ENCODE measurements at places on chromosomes 7 and 10.

DNA sequence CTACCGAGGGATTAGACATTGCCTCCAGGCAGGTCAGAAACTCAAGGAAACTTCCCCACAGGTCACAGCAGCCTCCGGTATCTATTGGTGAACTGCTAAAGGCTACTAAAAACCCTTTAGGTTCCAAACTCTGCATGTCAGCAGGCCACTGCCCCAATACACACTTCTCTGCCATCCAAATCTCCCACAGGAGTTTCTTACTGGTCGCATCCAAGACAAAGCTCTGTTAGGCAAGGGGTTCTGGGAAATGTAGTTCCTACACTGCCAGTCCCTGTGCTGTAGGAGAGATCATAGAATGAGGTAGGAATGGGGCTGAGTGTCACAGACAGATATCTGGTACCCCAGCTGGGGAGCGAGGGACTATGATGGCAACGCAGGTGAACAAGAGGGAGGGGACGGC lies 757.0 kb upstream of the C7orf33 start:
- DNase-seq: no peak

DNA sequence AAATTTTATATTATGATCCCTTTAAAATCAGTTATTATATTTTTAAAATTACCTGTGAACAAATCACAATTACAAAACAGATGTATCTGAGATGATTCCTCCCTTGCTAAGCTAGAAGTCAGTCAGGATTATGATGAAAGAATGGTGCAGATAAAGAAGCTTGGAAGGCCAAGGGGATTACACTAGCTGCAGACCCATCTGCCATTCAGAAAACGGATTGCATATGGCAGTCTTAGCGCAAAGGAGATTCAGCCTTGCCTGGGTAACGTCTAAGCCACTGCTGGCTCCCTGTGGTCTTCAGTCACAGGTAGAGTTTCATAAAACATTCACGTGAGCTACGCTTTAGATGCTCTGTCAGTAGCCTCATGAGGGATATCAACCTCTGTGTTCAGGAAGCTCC lies 222.2 kb downstream of the POU6F2 start:
- DNase-seq: no peak

DNA sequence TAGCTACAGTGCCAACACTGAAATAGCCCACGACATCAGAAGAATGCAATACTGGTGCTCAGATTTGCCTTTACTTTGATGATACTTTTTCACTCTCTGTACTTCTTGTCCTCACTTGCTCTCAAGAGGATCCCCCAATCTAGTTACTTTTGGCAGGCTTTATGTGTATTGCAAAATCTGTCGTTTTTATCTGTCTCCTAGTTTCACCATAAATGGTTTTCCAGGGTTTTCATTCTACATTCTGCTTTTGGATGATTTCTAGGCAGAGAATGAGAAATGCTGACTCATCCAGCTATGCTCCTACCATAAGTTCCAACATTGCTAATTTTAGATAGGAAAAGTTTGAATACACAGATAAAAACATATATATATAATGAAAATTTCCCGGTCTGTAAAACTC lies 659.5 kb upstream of the NRG3 start:
- no peak for DNase-seq

GRCh38 chr7:121459148-121459547 lies 63.0 kb upstream of the FAM3C start:
- no peak for DNase-seq

DNA sequence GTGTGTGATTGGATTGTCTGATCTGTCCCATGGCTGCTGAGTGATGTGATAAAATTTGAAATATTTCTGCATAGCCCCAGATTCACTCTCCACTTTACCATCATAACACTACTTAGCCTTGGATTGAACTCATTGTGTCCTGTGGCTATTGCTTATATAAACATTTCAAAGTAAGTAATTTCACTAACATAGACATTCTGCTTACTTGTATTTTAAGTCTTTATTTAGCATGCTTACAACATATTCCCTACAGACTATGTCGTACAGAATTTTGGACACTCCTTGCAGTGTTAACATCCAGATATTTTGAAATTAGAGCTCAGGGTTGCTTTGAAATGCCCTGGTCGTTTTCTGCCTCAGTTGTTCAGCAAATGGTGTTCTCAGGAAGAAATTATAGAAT lies 117.6 kb downstream of the LRRC4 start:
- DNase-seq: no peak

GRCh38 chr7:92815412-92815811 lies 21.0 kb downstream of the CDK6 start:
- no peak for DNase-seq

DNA sequence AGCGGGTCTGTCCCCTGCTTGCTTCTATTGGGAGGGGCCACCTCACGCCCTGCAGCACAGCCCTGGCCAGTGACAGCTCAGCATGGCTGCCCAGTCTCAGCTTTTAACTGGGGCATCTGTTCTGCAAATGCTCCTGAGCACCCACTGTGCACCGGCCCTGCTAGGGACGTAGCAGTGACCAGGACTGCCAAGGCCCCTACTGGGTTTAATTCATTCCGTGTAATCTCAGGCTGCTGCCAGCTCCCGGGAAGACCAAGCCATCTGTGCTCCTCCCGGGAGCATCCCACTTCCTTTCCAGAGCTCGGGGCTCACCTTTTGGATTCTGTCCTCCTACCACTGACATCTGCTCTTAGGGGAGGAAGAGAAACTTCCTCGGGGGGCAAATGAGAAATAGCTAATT lies 85.2 kb downstream of the ADARB2 start:
- DNase-seq: no peak

- no peak for DNase-seq
These were observed 24.7 kb downstream of the WNT8B start for GRCh38 chr10:100487529-100487928.

DNA sequence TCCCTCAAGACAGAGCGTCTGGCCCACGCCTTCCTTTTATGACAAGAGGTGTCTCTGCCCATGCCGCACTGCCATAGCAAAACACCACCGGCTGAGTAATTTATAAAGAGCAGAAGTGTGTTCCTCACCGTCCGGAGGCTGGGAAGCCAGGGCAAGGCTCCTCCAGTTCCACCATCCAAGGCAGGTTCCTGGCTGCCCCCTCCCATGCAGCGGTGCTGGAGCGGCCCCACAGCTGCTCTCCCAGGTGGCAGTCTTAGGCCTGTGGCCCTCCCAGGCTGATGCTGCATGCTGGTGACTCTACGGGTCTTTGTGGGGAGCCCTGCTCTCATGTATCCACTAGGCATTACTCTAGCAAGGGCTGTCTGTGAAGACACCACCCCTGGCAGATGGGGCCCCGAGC lies 113.1 kb downstream of the TCERG1L start:
- DNase-seq: no peak

DNA sequence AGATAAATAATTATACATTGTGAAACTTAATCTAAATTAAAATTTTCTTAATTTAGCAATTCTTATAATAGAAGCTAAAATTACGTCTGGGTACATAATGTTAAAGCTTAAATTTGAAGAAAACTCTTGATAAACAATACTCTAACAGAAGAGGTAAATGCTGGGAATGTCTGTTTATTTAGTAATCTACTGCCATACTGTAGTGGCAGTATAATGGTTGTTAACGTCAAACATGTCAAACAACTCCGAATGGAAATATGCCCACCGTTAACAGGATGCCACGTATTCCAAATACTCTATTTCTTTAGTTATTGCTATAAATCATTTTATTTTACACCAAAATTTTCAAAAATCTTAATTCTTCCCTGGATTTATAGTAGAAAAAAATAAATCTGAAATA lies 40.0 kb upstream of the PTPN12 start:
- DNase-seq: no peak

GRCh38 chr7:50696810-50697582 lies 85.7 kb downstream of the GRB10 start:
- DNase-seq: no peak

GRCh38 chr10:89342206-89342958 lies 14.6 kb downstream of the IFIT3 start:
- DNase-seq: no peak

GRCh38 chr7:142620402-142620801 lies 128.9 kb upstream of the PRSS1 start:
- DNase-seq: no peak

GRCh38 chr10:129509835-129510234 lies 42.8 kb downstream of the MGMT start:
- no peak for DNase-seq

DNA sequence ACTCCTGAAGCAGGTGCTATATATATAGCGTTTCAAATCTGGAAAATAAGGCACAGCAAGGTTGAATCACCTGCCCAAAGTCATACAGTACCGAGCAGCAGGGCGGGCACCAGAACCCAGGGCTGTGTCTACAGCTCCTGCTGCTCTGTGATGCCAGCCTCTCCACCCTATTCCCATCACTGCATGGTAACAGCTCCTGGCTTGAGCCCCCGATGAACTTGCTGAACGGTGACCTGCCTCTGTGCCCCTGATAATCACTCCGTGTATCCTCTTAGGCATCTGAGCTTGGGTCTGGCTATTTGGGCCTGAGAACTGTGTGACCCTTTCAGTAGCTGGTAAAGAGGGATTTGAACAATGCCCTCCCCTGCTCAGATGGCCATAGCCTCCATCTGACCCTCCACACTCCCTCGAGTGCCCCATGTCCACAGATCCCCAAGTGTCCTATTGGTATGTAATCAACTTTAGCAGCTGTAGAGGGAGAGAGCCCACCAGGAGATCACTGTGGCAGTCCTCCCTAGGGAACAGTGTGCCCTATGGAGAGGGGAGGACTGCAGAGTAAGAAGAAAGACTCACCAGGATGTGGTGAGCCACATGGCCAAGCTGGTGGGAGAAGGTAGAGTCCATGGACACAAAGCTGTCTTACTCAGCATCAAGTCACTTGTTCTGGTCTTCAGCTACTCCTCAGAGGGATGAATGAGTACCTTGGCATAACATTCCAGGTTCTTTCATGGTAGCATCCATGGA lies 1.1 kb upstream of the ARHGAP22 start:
- no peak for DNase-seq

- no peak for DNase-seq
These were observed 17.3 kb downstream of the DAGLB start for GRCh38 chr7:6430271-6430940.

- no peak for DNase-seq
These were observed 17.3 kb downstream of the SYPL1 start for GRCh38 chr7:106094780-106095179.

GRCh38 chr7:117034851-117035464 lies 81.7 kb downstream of the ST7 start:
- no peak for DNase-seq

- DNase-seq: no peak
These were observed 18.5 kb downstream of the SFTPA1 start for GRCh38 chr10:79628988-79629954.

- no peak for DNase-seq
These were observed 95.3 kb downstream of the HDAC9 start for GRCh38 chr7:18590744-18591340.

DNA sequence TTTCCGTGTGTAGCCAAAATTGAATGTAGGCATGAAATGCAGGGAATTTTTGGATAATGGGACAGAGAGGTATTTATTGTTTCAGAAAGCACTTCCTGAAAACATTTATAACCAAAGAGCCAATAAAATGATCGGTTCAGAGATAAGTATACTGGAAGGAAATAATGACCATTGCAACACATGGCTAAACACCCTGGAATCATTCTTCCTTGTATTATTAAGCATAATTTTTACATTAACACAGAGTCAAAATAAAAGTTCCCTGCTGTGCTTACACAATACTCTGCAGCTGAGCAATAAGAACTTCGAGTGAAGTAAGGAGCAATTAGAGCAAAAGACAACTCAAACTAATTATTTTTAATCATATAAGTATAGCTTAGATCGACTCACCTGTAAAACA lies 648.3 kb downstream of the TNS3 start:
- DNase-seq: no peak

GRCh38 chr10:109343293-109343692 lies 580.0 kb downstream of the XPNPEP1 start:
- no peak for DNase-seq

GRCh38 chr10:113094114-113094486 lies 144.1 kb downstream of the TCF7L2 start:
- DNase-seq: no peak

GRCh38 chr7:128948312-128948973 lies 10.7 kb downstream of the IRF5 start:
- no peak for DNase-seq

- DNase-seq: no peak
These were observed 2.3 kb upstream of the DBNL start for GRCh38 chr7:44042221-44042620.

DNA sequence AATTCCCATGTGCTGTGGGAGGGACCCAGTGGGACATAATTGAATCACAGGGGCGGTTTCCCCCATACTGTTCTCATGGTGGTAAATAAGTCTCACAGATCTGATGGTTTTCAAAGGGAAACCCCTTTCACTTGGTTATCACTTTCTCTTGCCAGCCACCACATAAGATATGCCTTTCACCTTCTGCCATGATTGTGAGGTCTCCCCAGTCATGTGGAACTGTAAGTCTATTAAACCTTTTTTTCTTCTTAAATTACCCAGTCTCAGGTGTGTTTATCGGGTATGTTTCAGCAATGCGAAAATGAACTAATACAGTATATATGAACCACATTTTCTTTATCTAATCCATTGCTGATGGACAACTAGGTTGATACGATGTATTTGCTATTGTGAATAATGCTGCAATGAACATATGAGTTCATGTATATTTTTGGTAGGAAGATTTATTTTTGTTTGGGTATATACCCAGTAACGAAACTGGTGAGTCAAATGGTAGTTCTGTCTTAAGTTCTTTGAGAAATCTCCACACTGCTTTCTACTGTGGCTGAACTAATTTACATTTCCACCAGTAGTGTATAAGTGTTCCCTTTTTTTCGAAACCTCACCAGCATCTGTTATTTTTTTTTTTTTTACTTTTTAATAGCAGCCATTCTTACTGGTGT lies 70.0 kb upstream of the HGF start:
- no peak for DNase-seq

- no peak for DNase-seq
These were observed 107.5 kb upstream of the WAC start for GRCh38 chr10:28425422-28425821.

DNA sequence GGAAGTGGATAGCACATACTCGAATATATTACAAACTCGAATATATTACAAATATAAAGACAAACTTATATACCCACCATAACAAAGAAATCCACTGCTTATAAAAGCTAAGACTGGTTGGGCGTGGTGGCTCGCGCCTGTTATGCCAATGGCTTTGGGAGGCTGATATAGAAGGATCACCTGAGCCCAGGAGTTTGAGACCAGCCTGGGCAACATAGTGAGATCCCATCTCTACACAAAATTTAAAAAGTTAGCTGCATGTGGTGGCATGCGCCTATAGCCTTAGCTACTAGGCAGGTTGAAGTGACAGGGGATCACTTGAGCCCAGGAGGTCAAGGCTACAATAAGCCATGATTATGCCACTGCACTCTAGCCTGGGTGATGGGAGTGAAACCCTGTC lies 20.4 kb downstream of the MCMBP start:
- DNase-seq: no peak

Data from stimulated activated CD8-positive, alpha-beta memory T cell treated with anti-CD3 and anti-CD28 coated beads, Interleukin-15, amount 100 ng/mL, for 1 hour (primary cell).